ENCODE measurements at places on chromosomes 6 and 20.

- H3K27ac ChIP-seq: no peak overlapping the region
- H3K4me3 ChIP-seq: no peak overlapping the region
- no peak for DNase-seq
- H3K27me3 ChIP-seq: no peaks in the 10 kb centered on the region
Observed at GRCh38 chr6:36227379-36228228, 31.1 kb downstream of the BRPF3 start.

- no peak for DNase-seq
- H3K4me3 ChIP-seq: no peak overlapping the region
- H3K27me3 ChIP-seq: peaks cover 17% of the 10 kb centered on the region
Observed at GRCh38 chr20:51862796-51863195, 60.5 kb upstream of the SALL4 start.

- H3K27ac ChIP-seq: no peak overlapping the region
- H3K36me3 ChIP-seq: no peaks in the 10 kb centered on the region
- peaks cover 38% of the 10 kb centered on the region for H3K27me3 ChIP-seq
- no peak for DNase-seq
Observed at GRCh38 chr6:163337958-163338357, 76.6 kb upstream of the QKI start.

DNA sequence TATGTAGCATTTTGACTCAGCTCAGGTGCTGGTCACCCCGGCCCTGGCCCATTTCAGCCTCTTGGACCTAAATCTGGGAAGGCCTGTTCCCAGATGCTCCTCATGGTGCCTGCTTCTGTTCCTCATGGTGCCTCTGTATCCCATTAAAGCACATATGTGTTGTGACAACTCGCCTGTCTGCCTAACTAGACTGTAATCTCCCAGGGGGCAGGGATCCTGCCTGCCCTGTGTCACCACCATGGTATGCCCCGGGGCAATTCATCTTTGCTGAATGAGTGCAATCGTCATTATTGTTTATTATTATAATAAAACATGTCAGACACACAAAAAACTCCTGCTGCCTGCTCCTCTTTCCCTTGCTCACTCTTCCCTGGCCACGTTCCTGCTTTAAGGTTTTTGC is 62.0 kb downstream of the ZFP64 start:
- H3K36me3 ChIP-seq: no peaks in the 10 kb centered on the region
- no peak for DNase-seq
- no peak overlapping the region for H3K27ac ChIP-seq
- H3K4me3 ChIP-seq: no peak overlapping the region
- no peaks in the 10 kb centered on the region for H3K27me3 ChIP-seq
